ENCODE measurements at places on chromosomes 2 and 18.

- DNase-seq: no peak
Observed at GRCh38 chr2:164692114-164692513, 70.8 kb upstream of the GRB14 start.

- no peak for DNase-seq
Observed at GRCh38 chr2:197599285-197599965, 76.0 kb downstream of the RFTN2 start.

DNA sequence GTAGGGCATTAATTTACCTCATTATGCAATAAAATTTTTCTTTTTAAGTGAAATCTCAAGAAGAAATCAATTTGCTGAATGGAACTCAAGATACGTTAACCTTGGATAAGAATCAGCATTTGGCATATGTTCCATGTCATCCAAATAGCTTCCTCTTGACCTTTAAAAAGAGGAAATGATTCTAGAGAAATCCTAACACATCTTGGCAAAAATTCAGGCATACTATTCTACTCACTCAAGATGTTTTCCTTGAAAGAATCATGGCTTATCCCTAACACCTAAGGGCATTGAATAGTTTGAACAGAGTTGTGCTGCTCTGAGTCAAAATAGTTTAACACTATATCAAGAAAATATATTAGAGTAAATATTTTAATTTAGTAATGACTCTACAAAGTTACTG is 678.0 kb downstream of the EPHA4 start:
- no peak for DNase-seq

DNA sequence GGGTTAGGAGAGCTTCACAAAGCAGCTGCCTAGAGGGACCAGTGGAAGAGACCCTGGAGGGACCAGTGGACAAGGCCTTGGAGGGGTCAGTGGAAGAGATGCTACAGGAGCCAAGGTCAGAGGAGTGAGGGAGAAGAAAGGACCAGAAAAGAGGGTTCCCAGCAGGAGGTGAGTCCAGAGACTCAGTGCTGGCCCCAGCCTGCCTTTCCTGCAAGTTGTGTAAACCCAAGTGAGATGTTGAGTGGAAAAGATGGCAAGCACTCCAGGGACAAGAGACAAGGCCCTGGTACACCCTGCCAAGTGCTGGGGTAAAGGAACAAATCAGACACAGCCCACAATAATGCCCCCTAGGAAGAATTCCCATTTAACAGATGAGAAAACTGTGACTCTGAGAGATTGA is 94.4 kb downstream of the TTC32 start:
- no peak for DNase-seq

- no peak for DNase-seq
Observed at GRCh38 chr2:68403199-68403644, 38.1 kb downstream of the PLEK start.

- DNase-seq: no peak
Observed at GRCh38 chr2:163570391-163570790, 165.4 kb downstream of the FIGN start.

- DNase-seq: no peak
Observed at GRCh38 chr2:86305195-86305914, 32.1 kb downstream of the REEP1 start.

DNA sequence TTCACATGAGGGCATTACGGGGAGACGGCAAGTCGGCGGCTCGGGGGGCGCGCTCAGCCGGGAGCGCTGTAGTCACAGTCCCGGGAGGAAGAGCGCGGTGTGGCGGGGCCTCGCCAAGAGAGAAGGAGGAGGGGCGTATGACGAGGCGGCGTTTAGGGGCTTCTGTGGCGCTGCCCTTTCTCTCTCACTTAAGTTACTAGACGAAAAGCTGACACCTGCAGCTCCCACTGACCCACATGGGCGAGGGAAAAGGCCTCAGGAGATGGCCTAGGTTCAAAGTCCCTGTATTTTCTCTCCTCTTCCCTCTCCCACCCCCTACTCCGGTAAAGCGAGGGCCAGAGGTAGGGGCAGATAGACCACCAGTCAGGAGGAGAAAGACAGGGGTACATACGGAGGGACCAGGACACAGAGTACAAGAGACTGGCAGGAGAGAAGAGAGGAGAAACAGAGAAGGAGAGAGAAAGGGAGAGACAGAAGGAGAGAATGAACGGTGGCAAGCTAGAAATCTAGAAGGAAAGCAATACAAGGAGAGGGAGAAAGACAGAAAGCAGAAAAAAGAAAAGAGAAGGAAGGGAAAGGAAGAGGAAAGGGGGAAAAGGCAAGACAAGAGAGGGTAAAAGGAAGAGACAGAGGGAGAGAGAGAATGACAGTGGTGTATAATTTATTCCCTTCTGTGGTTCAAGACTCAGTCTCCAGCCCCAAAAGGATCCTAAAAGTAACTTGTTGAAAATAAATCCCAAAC is 3.8 kb downstream of the SIX2 start:
- DNase-seq: no peak

GRCh38 chr2:221673248-221673647 is 101.1 kb upstream of the EPHA4 start:
- DNase-seq: no peak

GRCh38 chr2:109649736-109650695 is 35.9 kb downstream of the SOWAHC start:
- DNase-seq: no peak

- no peak for DNase-seq
Observed at GRCh38 chr18:79819968-79820351, 22.2 kb downstream of the KCNG2 start.

DNA sequence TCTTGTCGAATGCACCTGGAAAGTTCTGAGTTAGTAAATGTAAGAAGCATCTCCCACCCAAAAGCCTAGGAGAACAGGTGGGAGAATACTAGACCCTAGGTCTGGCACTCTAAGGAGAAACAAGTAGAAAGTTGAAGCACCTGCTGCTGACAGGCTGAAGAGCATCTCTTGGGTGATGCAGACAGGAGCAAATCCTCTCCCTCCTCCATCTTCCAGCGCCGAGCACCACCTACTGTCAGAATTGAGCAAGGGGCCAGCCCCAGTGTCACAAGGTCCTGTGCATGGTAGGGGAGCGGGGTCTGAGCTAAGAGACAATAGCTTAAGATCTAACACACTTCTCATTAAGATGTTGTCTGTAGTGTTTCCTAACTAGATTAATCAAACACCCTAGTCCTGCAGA is 52.9 kb downstream of the HK2 start:
- no peak for DNase-seq

DNA sequence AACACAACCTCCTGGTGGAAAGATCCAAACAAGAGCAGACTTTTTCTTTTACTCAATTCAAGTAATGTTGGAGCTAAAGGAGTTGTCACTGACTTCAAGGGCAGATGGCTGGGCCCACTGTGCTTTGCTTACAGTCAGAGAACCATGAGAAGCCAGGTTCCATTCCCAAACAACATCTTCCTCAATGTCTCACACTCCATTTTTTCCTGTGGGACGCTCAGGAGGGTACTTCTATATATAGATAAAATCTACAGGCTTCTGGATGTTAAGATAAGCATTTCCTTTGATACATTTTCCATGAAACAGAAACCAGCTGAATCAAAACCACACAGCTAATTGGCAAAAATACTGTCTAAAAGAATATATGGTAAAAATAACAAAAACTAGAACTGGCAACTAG is 14.4 kb downstream of the IWS1 start:
- DNase-seq: no peak

DNA sequence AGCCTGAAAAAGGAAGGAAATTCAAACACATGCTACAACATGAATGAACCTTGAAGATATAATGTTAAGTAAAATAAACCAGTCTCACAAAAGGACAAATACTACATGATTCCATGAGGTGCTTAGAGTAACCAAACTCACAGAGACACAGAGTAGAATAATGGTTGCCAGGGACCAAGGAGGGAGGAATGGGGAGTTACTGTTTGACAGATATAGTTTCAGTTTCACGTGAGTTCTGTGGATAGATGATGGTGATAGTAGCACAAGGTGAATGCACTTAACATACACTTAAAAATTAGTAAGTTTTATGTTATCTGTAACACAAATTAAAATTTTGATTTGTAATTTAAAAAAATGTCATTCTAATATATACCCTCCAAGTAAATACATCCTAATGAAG is 106.9 kb upstream of the ACVR1C start:
- DNase-seq: no peak

DNA sequence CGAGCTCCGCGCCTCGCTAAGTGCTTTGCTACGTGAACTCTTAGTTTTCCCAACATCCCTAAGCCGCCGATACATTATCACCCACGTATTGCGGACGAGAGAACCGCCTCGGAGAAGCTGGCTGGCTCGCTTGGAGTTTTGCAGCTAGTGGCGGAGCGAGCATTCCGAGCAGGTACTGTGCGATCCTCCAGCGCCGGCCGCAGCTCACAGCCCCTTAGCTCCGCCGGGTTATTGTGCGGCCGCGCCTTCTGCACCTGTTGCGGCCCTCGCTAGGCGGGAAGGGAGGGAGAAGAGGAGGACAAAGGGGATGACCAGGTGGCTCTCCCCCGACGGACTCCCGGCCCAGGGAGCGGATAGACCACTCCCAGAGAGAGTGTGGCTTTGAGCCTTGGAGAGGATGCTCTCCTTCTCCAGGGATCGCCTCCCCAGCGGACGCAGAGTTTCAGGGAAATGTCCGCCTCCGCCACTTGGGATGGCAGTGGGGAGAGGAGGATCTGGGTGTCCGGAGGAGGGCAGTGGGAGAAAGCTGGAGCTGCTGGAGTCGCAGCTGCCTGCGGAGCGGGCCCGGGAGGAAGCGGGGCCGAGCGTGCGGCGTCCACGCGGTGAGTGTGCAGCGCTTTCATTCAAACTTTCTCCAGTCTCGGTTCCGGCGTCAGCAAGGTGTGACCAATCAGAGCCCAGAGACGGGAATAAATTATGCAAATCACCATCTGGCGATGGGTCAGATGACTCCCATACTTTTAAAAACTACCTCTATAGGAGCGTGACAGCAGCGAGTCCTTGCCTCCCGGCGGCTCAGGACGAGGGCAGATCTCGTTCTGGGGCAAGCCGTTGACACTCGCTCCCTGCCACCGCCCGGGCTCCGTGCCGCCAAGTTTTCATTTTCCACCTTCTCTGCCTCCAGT is at the start of gene LIPG:
Gene LIPG (plus strand): TSS at position 769 of the 905 bp plus-strand sequence. CDS start 252 bp downstream, outside the sequence.
- peak; percentile 79 for DNase-seq

DNA sequence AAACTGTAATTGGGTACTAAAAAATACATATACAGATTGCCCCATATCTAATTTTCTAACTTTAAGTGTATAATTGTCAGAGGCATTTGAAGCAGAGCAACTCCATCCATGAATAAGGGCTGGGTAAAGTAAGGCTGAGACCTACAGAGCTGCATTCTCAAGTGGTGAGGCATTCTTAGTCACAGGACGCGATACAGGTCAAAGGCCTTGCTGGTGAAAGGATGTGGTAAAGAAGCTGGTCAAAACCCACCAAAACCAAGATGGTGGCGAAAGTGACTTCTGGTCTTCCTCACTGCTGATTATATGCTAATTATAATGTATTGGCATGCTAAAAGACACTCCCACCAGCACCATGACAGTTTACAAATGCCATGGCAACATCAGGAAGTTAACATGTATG is 50.0 kb downstream of the SLC8A1 start:
- no peak for DNase-seq

- no peak for DNase-seq
Observed at GRCh38 chr2:46535360-46535759, 56.0 kb downstream of the TMEM247 start.

GRCh38 chr18:36830158-36830495 is 1.2 kb downstream of the KIAA1328 start:
- peak; percentile 33 for DNase-seq

DNA sequence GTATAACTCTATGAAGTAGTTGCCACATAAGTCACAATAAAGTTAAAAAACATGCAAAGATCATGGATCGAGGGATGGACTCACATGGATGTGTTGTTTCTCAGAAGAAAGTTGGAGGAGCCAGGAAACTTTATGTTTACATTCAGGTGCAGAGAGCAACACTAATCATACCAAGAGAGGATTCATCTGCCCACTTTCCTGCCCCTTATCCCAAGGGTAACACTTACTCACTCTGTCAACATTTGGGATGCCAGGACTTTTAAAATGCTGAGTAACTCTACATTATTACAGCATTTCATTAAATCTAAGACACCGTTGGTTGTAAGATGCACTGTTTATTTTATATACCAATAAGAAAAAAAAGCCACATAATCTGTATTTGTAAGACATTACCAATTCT is 170.4 kb downstream of the KCNE4 start:
- no peak for DNase-seq

GRCh38 chr2:67002618-67003371 is 394.3 kb upstream of the ETAA1 start:
- no peak for DNase-seq

DNA sequence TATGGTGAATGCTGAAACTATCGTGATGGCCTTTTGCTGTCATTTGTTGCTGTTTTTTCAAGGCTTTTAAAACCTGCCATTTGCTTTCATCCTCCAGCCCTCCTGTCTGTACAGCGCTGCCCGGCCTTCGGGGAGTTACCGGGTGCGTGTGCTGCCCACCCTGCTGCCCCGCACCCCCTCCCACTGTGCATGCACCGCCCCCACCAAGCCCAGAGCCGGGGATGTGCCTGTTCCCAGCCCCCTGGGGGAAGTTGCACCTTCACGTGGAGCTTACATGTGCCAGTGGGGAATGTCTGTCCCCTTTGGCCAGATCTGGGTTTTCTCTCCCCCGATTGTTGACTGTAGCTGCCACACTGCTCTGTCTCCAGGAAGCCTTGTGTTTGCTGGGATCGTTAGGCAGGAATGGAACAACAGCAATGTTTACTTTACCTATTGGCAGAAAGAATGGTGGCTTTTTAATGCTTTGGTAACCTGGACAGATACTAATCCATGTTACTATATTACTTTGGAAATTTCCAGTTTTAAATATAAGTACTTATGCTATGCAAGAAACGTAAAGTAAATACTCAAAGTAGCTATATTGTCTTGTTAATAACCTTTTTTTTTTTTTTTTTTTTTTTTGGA is 64.8 kb upstream of the RBM44 start:
- peak; percentile 32 for DNase-seq

DNA sequence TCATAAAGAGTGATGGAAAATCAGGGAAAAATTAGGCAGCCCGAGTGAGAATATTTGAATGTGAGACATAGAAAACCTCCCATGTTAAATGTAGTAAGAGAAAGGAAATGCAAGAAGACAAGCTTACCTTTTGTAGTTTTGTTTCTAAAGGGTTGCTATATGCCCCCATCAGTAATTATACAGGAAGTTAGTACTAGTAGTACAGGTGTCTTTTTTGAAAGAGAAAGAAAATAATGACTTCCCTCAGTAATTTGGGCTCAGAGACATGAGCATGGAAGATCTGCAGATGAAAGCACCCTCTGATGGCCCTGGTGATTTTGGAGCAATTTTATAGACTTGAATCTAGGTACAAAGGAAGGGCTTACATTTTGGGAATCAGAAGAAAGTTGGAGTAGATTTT is 80.8 kb downstream of the RHBDD1 start:
- DNase-seq: no peak

GRCh38 chr2:51027442-51027841 is 4.5 kb downstream of the NRXN1 start:
- no peak for DNase-seq

- DNase-seq: no peak
Observed at GRCh38 chr18:10131460-10132395, 217.9 kb downstream of the VAPA start.

DNA sequence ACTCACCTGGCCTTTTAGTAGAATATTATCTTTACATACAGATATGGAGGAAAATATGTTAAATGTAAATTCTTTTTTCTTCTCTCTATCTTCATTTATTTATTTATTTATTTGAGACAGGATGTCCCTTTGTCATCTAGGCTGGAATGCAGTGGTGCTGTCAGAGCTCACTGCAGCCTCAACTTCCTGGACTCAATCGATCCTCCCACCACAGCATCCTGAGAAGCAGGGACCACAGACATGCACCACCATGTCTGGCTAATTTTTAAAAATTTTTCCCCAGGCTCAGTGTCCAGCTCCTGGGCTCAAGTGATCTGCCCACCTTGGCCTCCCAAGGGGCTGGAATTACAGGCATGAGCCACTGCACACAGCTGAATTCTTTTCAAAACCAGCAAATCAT is 20.3 kb downstream of the KYNU start:
- no peak for DNase-seq
